ENCODE measurements at places on chromosomes 3 and 15.

DNA sequence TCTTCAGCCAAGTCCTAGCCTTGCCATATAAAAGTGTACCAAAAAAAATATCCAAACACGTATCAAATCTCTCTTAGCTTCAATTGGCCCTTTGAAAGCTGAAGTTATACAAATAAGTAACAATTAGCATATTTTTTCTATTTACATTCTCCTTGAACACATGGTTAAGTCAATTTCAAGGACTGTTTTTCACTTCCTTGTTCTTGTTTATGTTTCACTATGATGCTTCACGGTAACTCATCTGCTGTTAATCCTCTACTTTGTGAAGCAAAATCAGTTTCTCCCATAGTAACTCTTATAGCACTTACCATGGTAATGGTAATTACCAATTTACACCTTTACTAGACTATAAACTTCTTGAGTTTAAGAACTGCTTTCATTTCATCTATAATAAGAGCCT is 10.6 kb upstream of the SPRED1 start:
- no peak for DNase-seq

GRCh38 chr3:185405243-185405642 is 42.3 kb downstream of the MAP3K13 start:
- DNase-seq = no peak

- no peak for DNase-seq
These were observed 297.3 kb downstream of the DOCK3 start for GRCh38 chr3:50972029-50972428.

DNA sequence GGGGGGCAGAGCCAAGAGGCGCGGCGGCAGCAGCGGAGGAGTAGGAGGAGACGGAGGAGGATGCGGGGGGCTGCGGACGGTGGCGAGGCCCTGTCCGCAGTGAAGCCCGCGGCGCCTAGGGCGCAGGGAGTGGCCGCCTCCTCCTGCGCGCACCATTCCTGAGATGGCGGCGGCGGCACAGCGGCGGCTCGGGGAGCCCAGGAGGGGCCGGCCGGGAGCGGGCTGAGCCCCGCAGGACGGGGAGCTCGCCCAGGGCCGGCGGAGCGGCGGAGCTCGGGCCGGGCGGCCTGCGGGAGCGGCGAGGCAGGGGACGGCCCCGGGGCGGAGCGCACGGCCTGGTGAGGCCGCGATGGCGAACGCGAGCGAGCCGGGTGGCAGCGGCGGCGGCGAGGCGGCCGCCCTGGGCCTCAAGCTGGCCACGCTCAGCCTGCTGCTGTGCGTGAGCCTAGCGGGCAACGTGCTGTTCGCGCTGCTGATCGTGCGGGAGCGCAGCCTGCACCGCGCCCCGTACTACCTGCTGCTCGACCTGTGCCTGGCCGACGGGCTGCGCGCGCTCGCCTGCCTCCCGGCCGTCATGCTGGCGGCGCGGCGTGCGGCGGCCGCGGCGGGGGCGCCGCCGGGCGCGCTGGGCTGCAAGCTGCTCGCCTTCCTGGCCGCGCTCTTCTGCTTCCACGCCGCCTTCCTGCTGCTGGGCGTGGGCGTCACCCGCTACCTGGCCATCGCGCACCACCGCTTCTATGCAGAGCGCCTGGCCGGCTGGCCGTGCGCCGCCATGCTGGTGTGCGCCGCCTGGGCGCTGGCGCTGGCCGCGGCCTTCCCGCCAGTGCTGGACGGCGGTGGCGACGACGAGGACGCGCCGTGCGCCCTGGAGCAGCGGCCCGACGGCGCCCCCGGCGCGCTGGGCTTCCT is at the start of gene GPR27:
GPR27 (plus strand) TSS at position 155 of the 909 bp plus-strand sequence; CDS start at position 350, 195 bp downstream.
- peak; percentile 59 for DNase-seq

DNA sequence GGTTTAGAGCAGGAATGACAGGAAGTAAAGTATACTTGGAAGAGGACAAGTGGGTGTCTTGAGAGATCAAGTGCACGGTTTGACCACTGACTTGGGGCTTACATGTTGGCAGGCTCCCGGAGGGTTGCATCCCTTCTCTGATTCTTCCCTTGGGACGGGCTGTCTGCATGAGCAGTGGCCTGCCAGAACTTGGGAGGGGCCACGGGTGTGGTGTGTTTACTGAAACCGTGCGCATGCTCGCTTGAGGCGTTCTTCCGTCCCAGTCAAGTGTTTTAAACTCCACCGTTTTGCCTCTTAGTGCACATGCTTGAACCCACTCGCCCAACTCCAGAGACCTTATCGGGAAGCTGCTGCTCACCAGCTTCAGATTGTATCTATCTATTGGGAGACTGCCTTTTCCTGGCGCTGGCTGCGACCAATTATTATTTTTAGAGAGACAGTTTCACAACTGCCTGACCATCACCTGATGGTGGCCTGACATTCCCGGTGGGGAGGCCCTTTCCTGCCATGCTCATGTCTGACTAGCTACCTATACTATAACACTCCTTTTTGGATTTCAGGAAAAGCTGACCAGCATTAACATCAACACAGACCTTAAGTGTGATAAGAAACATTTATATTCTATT is 14.9 kb upstream of the C3orf22 start:
- peak; percentile 3 for DNase-seq

GRCh38 chr3:187323091-187323490 is 31.6 kb upstream of the MASP1 start:
- DNase-seq = no peak

GRCh38 chr3:73024836-73025235 is 28.2 kb downstream of the PPP4R2 start:
- DNase-seq = no peak

GRCh38 chr15:90814191-90814821 is 54.1 kb upstream of the FURIN start:
- DNase-seq = no peak

DNA sequence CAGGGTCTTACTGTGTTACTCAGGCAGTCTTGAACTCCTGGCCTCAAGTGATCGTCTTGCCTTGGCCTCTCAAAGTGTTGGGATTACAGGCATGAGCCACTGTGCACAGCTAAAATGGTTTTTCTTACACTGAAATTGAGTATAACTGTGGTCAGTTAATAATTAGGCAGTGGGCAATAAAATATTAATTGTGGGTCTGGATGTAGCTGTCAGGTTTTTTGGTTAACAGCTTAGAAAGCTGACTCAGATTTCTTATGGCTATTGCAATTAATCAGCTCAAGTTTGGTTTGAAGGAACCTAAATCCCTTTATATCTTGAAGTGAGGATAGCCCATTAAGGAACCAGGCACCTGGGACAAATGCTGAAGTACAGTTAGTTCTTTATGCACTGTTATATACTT is 73.8 kb upstream of the LRRFIP2 start:
- DNase-seq = no peak

GRCh38 chr3:190396001-190396400 is 8.0 kb downstream of the CLDN16 start:
- no peak for DNase-seq

DNA sequence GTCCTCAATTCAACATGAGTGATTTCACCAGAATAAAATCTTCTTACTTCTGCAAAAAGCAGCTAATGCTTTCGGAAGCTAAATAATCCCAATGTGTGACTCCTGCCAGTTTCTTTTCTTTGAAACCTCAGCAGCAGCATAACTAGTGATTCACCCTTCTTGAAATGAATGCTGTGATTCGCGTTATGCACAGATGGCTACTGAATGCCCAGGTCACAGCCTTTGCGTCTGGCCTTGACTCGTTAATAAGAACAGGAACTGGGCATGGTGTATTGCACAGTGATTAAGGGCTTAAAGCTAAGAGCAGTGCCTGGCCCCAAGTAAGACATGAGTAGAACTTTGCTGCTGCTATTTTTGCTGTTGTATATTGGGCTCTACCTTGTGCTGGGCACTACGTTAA is 19.0 kb downstream of the CGNL1 start:
- no peak for DNase-seq

- DNase-seq = no peak
These were observed 222.2 kb downstream of the EPHB1 start for GRCh38 chr3:135017003-135017893.

DNA sequence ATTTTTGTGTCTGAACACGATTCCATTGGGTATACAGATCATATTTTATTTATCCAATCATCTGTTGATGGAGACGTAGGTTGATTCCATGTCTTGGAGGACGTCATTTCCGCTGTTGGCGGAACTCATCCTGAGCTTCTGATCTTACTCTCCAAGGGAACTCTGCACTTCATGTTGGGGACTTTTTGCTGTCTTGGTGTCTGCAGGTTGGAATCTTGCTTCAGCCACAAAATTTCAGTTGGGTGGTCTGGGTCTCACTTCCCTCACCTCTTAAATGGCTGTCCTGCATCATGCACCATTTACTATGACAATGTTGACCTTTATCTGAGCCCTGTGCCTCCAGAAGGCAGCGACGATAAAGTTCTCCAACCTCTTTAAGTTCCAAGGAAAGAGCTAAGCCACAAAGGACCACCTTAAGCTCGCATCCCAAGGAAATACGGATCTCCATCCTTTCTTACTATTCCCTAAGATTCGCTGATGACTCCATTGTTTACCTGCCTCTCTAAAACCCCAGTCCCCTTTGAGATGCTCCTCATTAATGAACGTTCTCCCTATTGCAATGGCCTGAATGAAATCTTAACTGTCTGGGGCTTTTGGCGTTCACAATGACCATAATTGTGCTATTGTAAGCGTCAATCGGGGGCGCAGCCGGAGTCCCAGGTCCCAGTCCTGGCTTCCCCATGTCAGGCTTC is 23.1 kb upstream of the RNU6-1 start:
- DNase-seq = no peak

GRCh38 chr3:141735176-141735575 is 2.9 kb upstream of the RNF7 start:
- no peak for DNase-seq

DNA sequence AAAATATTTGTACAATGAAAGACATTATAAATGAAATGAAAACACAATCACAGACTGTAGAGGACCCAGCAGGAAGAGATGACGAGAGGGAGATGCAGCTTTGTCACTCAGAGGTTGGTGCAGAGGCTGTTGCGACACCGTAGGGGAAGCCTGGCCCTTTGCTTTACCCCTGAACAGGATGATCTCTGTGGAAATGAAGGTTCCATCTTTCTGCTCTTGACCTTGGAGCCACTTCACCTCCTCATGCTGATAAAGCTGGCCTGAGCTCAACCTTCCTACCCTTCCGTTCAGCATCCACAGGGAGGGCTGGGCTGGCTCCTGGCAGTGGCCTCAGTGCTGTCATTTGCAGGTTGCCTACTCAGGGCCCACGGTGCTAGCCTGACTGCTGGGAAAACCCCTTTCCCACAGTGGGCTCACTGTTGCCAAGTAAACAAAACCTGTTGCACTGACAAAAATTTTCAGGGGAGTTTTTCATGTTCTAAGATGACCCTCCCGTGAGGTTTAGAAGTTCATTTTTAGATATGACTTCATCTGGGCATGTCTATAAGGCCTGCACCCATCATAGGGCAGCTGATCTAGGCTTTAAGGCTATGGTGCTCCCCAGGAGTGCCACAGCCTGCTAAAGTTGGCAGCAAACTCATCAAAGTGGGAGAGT is 3.0 kb upstream of the CD80 start:
- no peak for DNase-seq
